ENCODE measurements at places on chromosomes 1 and 21.

GRCh38 chr1:156956333-156956732 is 35.9 kb downstream of the LRRC71 start:
- DNase-seq: no peak

- no peak for DNase-seq
Observed at GRCh38 chr1:224198572-224198971, 15.5 kb downstream of the DEGS1 start.

DNA sequence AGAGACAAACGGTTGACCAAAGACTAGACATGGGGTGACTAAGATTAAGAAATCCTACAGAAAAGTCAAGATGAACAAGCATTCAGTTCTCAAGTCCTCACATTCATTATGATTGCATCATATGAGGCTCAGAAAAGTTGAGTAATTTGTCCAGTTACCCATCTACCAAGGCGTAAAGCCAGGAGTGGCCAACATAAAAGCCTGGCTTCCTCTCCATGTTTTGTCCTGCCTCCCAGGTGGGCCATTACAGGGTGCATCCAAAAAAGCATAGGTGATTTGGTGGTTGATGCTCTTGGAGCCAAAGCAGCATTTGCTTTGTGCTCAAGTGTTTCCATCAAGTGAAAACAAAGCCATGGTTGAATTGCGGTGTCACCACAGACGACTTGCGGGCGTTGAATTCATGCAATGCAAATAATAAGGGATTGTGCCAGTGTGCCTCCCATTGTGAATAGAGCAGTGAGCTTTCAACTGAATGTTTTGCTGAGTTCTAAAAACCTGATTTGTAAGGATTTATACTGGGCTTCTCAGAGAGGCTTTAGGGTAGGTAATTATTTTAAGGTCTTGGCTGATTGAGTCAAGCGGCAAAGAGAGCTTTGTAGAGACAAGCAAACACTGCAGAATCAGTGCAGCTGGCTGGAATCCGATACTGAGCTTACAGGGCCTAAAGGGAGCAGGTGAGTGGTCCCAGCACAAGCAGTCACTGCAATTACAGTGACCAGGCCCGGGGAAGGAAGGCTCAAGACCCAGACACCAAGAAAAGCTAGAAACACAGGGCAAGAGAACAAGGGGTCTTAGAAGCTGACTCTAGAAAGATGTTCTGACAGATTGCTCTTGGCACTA is 54.1 kb downstream of the KCNJ15 start:
- DNase-seq: no peak

DNA sequence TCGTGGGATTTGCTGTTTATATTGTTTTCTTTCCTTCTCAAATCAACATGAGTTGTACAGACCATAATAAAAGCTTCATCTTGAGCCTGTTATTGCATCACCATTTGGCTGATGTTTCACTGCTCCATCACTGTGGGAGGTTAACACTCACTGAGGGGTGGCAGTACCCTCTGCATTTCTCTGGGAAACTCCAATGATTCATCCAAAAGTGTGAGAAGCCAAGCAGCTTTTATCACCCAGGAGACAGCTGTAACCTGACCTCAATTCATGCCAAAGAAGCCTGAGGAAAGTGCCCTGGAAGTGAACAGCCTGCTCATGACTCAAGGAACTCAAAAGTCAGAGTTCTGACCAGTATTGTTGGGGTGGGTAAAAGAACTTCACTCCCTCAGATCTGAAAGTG is 84.1 kb downstream of the GPR88 start:
- DNase-seq: no peak

- DNase-seq: no peak
Observed at GRCh38 chr1:233673261-233673946, 59.5 kb downstream of the KCNK1 start.

- no peak for DNase-seq
Observed at GRCh38 chr1:167512046-167512654, 6.2 kb downstream of the CD247 start.

All from stimulated activated CD8-positive, alpha-beta memory T cell treated with anti-CD3 and anti-CD28 coated beads, Interleukin-7, amount 100 ng/mL, for 1 hour (primary cell).